ENCODE measurements at places on chromosomes 13 and 19.
A peak's percentile ranks its signal among the peaks of the same experiment; 100 is the strongest.

- no peaks in the 10 kb centered on the region for H3K27me3 ChIP-seq
- H3K4me1 ChIP-seq, result peaks cover 13% of the 10 kb centered on the region
- no peak overlapping the region for H3K27ac ChIP-seq
- DNase-seq, result no peak
- no peak overlapping the region for H3K4me3 ChIP-seq
Measured at GRCh38 chr19:1954532-1954933, 13.6 kb downstream of the CSNK1G2 start.

DNA sequence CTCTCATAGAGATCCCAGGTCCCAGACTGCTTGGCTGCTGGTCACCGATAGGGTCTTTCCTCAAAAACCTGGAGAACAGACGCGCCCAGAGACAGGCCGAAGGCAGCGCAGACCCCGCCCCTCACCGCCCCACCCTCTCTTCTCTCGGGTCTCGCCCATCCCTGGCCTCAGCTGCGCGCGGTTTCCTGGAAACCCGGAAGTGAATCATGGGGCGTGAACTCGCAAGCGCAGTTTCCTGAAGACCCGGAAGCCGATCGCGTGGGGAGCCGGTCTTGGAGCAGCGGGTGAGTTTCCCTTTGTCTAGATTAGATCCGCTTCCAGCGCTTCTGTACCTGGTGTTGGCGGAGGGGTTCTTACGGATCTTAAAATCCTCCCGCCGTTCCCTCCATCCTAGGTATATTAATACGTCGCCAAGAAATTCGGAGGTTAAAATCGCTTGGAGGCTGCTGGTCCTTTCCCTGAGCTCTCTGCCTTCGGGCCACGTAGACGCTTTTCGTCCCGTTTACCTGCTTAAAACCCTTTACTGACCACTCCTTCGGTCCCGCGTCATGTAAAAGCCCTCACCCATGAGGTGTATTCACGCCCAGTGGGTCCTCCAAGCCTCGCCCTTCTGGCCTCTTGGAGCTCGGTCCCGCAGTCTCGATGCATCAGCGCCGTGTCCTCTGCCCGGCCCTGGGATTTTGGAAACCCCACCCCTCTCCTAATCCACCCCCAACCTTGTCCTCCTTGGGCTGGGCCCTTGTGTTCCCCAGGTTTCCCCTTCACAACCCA lies at the start of gene ZNF578:
Gene ZNF578 (plus strand): TSS at position 230 of the 771 bp plus-strand sequence. CDS start 48,293 bp downstream, outside the sequence.
- H3K4me3 ChIP-seq, result peak within 1 kb of the TSS; percentile 55
- peaks cover 20% of the 10 kb centered on the region for H3K36me3 ChIP-seq
- DNase-seq, result peak; percentile 81
- no peak within 1 kb of the TSS for H3K27ac ChIP-seq
- H3K4me1 ChIP-seq, result peaks cover 6% of the 10 kb centered on the region

GRCh38 chr13:114259974-114260373 lies 21.4 kb upstream of the UPF3A start:
- H3K27ac ChIP-seq, result no peak overlapping the region
- H3K36me3 ChIP-seq, result peaks cover 93% of the 10 kb centered on the region
- no peaks in the 10 kb centered on the region for H3K4me1 ChIP-seq

DNA sequence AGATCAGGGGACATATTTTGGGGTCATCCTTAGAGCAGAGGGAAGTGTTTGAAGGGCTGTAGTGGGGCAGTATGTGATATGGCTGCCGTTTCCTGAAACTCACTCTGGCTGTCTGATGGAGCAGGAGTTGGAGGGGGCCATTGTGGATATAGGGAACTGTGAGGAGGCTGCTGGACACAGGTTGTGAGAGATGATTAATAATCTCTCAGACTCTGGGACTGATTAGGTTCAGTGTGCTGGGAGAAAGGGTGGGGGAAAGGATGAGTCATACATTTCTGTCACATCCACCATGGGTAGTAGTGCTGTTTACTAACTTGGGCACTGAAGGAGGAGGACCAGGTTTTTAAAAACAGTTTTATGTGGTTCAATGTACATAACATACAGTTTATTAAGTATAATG lies 4.8 kb downstream of the B3GLCT start:
- no peak for DNase-seq
- no peaks in the 10 kb centered on the region for H3K36me3 ChIP-seq
- H3K4me3 ChIP-seq, result no peak overlapping the region
- peaks cover 49% of the 10 kb centered on the region for H3K4me1 ChIP-seq

DNA sequence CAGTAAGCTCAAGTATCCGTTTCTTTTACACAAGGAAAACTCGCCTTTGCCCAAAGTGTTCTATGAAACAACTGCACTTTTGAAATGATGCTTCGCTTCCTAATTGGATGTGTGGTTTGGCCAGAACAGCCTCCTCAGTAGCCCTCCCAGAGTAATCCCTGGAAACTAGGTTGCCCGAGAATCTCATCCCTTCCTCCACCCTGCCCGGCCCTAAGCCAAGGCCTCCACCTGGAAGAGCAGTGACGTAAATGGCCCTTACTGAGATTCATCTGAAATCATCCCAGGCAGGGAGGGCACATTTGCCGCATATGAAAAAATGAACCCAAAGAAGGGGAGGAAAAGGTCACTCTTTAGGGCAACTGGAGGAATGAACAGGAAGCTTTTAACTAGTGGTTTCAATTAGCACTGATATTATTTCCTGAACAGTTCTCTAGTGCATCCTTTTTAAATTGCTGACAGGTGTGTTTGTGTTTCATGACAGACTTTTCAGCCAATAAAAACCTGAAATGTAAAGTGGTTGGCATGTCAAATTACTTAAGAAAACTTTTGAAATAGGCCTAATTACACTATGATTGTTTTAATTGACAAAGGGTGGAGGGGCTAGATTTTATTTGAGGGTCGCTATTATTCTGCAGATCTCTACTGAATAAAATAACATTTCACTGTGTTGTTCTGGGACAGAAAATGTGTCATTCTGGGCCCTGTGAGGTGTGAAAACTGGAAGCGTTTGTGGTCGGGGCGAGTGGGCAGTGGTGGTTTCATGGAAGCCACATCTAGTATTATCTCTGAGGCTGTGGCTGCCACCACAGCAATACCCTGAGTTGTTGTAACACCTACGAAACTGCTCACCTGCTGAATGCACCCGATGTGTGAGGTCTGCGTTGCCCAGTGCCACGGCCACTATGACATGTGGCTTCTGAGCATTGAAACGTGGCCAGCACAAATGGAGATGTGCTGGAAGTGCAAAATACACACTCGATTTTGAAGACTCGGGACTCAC lies 112.1 kb downstream of the ZIC5 start:
- H3K27ac ChIP-seq, result no peak overlapping the region
- peaks cover 4% of the 10 kb centered on the region for H3K4me1 ChIP-seq
- H3K4me3 ChIP-seq, result no peak overlapping the region

DNA sequence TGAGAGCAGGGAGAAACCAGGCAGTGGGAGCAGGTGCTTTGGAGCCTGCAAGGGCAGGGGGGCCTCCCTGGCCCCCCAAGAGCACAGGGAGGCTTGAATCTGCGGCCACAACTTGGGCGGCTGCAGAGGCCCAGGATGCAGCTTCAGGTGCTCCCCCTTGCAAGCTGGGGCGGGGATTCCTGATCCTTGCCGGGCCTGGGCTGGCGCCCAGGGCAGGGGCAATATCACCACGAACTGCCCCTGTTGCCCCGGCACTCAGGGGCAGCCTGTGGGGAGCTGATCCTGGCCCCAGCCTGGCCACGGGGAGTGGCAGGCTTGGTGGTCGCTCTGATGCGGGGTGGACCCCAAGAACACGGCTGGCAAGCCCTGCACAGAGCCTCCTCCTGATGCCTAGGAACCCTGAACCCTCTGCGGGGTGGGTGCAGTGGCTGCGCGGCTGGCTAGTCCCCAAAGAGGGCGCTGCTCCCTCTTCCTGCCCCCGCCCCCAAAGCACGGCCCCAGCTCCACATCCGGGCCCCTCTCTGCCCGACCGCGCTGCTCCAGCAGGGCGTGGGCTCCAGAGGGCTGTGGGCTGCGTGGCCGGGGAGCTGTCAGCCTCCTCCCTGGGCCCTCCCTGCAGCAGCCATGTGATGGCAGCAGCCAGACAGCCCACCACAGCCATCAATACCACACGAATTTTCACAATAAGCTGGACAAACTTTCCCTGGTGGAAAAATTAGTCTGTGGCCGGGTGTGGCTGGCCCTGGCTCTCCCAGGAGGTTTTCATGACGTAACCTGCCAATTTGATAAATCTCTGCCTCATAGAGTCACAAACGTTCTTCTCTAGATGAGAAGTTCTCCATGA lies 21.0 kb downstream of the TNFSF9 start:
- H3K4me1 ChIP-seq, result peaks cover 8% of the 10 kb centered on the region
- H3K4me3 ChIP-seq, result no peak overlapping the region
- DNase-seq, result no peak
- no peak overlapping the region for H3K27ac ChIP-seq
- H3K27me3 ChIP-seq, result no peaks in the 10 kb centered on the region
- no peaks in the 10 kb centered on the region for H3K36me3 ChIP-seq

DNA sequence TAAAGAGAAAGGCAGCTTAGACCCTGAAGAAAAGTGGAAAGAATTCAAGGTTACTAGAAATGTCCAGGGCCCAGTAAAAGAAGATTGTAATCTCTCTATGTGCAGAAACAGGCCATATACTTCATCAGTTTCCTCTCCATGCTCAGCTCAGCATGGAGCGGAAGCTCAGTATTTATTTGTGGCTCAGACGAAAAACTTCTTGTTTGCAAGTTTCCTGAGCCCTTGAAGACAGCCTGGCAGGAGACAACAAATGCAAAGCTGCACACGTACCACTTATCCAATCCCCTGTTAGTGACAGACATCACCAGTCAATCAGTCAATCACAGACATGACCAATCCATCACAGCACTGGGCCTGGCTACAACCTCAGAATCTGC lies 8.1 kb upstream of the KLF2 start:
- no peak overlapping the region for H3K4me3 ChIP-seq
- H3K36me3 ChIP-seq, result no peaks in the 10 kb centered on the region
- peak overlapping the region; percentile 47 for H3K27ac ChIP-seq
- no peak for DNase-seq
- H3K27me3 ChIP-seq, result no peaks in the 10 kb centered on the region

GRCh38 chr13:67803118-67803517 lies 573.0 kb upstream of the PCDH9 start:
- H3K27ac ChIP-seq, result no peak overlapping the region
- no peak for DNase-seq
- no peaks in the 10 kb centered on the region for H3K36me3 ChIP-seq
- H3K4me1 ChIP-seq, result no peaks in the 10 kb centered on the region
- H3K4me3 ChIP-seq, result no peak overlapping the region

Data from suprapubic skin (tissue), 4 donors.